Kasumi-1 (cell line): ENCODE measurements at places on chromosomes 4 and X.

GRCh38 chr4:27148211-27148895 is 287.7 kb downstream of the STIM2 start:
- no peak for DNase-seq

DNA sequence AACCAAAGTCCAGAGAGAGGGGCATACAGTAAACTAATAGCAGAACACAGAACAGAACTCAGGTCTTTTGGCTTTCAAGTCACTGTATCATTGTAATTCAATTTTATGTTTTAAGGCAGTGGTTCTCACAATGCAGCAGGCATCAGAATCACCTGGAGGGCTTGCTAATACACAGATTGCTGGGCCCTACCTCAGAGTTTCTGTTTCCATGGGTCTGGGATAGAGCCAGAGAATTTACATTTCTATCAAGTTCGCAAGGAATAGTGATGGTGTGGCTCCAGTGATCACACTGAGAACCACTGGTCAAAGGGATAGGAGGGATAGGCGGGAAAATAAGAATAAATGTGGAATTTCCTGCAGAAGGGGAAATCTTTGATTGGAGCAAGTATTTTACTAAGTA is 36.7 kb downstream of the LANCL3 start:
- no peak for DNase-seq

- DNase-seq: peak; percentile 53
Measured at GRCh38 chr4:89486042-89486441, 178.4 kb upstream of the GPRIN3 start.

- peak; percentile 3 for DNase-seq
Measured at GRCh38 chrX:14697451-14697850, 168.1 kb downstream of the GLRA2 start.

DNA sequence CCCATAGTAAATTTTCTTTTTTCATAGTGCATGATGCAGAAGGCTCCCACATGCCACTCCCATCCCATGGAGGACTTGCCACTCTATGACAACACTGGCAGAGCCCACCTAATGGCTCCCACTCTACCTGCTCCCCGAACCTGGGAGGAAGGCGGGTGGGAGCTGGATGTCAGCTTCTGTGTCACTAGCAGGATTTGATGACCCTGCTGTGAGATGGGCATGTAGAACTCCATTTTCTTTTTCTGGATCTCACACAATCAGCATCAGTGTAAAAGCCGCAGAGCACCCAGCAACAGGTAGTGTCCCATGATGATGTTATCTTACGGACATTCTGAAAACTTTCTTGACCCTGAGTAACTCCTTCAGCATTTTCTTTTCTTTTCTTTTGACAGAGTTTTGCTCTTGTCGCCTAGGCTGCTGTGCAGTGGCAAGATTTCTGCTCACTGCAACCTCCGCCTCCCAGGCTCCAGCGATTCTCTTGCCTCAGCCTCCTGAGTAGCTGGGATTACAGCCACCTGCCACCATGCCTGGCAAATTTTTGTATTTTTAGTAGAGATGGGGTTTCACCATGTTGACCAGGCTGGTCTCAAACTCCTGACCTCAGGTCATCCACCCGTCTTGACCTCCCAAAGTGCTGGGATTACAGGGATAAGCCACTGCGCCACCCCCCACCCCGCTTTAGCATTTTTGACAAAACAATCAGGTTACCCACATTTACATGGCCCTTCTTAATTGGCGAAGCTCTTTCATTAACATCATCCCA is 15.0 kb upstream of the ADH1A start:
- no peak for DNase-seq

- peak; percentile 16 for DNase-seq
Measured at GRCh38 chr4:174119051-174119450, 164.4 kb downstream of the FBXO8 start.

DNA sequence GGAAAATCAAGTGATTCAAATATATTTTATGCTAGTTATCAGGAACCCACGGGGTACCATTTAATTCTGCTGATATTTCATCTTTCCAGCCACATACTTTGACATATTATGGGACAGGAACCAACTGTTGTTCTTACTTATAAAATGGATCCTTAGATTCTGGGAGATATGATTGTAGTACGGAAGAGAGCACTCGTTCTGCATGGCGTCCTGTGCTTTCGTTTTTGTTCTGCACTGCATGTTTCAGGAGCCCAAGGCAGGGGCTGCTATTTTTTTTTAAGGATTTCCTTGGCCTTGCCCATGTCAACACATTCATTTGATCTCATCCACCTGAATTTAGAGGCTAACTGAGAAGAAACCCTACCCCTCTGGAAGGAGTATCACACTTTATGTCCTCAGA is 245.5 kb upstream of the TLL1 start:
- DNase-seq: no peak

DNA sequence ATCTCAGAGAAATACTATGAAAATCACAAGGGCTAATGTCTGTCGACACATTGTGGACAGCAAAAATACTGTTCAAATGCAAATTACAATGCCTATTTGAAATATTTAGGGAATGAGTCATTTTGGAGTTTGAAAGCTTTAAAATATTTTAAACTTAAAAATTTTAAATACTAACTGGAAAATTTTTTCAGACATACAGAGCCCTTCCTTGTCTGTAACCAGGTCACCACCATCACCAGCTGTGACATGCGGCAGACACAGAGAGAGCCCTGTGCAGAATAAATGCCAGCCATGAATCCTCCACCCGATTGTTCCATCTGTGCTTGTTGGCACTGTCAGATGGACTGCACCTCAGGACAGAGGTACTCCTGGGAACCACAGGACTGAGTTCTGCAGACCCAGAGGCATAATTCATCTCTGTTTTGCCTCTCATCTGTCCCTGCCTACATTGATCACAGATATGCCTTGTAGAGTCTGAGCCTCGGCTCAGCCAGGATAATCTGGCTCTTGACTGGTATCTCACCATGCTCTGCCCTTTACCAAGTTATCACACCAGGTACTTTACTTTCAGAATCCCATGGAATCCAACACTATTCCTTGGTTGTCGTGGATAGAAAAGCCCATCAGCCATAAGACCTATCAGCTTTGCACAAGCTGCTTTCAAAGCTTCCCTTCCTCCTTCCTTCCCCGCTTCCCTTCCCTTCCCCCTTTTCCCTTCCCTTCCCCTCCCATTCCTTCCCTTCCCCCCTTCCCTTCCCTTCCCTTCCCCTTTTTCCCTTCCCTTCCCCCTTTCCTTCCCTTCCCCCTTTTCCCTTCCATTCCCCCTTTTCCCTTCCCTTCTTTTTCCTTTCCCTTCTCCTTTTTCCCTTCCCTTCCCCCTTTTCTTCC is 67.2 kb downstream of the TBC1D9 start:
- DNase-seq: no peak

GRCh38 chr4:89329280-89329679 is 21.7 kb upstream of the GPRIN3 start:
- no peak for DNase-seq

DNA sequence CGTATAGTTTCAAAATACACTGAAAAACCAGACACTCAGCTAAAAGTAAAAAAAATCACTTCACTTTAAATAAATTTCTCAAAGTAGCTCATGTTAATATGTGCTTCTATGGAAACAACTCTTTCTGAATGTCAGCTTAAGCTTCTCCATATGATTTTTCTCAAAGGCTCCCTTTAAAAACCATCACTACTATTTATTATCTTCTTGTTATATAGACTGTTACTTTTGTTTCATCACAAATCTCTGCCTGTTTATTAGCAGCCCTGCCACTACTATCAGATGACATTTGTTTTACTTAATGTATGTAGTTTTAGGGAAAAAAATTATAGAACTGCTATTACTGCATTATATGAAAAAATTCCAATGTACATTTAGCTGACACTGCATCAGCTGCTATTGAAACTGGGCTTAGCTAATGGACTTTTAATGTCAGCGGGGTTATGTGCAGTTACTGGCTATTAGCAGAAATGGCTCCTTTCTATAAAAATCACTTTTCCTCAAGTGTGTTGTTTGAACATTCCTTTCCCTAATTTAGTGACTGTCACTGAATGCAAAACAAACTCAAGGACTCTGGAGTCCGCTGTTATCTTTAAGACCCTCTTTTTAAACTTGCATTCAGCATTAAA is 10.8 kb downstream of the UNC5C start:
- no peak for DNase-seq

GRCh38 chr4:117225471-117225870 is 140.1 kb upstream of the TRAM1L1 start:
- DNase-seq: no peak

- DNase-seq: no peak
Measured at GRCh38 chr4:88975958-88976774, 80.8 kb downstream of the FAM13A start.

- DNase-seq: peak; percentile 38
Measured at GRCh38 chr4:26406346-26406975, 83.8 kb downstream of the CCKAR start.

- DNase-seq: no peak
Measured at GRCh38 chrX:54030329-54030728, 13.9 kb downstream of the PHF8 start.
